Activated naive CD4-positive, alpha-beta T cell treated with anti-CD3 and anti-CD28 coated beads for 36 hours (primary cell): ENCODE measurements at places on chromosomes 6 and 20. TPM values are rescaled to one million over a fixed set of nuclear protein-coding genes. Genes with fewer than 3 reads are reported as not detected.

DNA sequence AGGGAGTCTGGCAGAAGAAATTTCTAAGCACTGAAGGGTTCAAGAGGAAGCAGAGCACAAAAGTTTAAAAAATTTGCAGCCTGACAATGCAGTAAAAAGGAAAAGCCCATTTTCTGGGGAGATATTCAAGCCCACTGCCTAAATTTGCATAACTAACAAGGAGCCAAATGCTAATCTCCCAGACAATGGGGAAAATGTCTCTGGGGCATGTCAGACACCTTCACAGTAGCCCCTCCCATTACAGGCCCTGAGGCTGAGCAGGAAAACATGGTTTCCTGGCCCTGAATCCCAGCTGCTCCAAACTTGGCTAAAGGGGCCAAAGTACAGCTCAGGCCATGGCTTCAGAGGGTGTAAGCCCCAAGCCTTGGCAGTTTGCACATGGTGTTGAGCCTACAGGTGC lies 908.5 kb upstream of the MANEA start:
- DNase-seq: no peak
- H3K4me3 ChIP-seq: no peak overlapping the region
- no peak overlapping the region for H3K27ac ChIP-seq
- no peaks in the 10 kb centered on the region for H3K4me1 ChIP-seq
- no peaks in the 10 kb centered on the region for H3K27me3 ChIP-seq
- H3K36me3 ChIP-seq: no peaks in the 10 kb centered on the region

GRCh38 chr6:110067837-110068591 lies 89.9 kb downstream of the GPR6 start:
- H3K4me3 ChIP-seq: no peak overlapping the region
- peaks cover 11% of the 10 kb centered on the region for H3K27me3 ChIP-seq
- H3K27ac ChIP-seq: no peak overlapping the region
- no peak for DNase-seq

- H3K4me1 ChIP-seq: peaks cover 6% of the 10 kb centered on the region
- no peak overlapping the region for H3K27ac ChIP-seq
- H3K27me3 ChIP-seq: no peaks in the 10 kb centered on the region
- H3K36me3 ChIP-seq: no peaks in the 10 kb centered on the region
Measured at GRCh38 chr20:17652411-17652810, 29.6 kb downstream of the RRBP1 start.

DNA sequence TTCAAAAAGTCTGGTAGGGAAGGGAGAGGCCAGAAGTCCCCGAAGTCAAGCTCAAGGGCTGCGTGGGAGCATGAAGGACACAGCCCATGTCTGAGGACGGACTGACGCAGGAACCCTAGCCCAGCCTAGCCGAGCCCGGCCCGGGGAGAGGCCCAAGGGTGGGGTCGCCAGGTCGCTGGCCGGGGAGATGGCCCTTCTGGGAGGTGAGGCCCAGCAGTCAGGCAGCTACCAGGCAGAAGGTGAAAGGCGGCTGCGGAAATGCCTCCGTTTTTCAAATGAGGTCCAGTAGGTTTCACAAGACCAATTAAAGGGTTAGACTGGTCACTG lies 44.6 kb downstream of the WDR27 start:
- DNase-seq: no peak
- no peak overlapping the region for H3K4me3 ChIP-seq
- H3K36me3 ChIP-seq: peaks cover 17% of the 10 kb centered on the region
- no peak overlapping the region for H3K27ac ChIP-seq
- H3K4me1 ChIP-seq: peaks cover 3% of the 10 kb centered on the region

GRCh38 chr6:137390334-137390733 lies 103.9 kb downstream of the OLIG3 start:
- DNase-seq: peak; percentile 12
- H3K4me1 ChIP-seq: peaks cover 36% of the 10 kb centered on the region

The EDN1 gene
- 0.24 TPM for total RNA-seq

The SIRPB1 gene
- 2.0 TPM for total RNA-seq

GRCh38 chr20:7637184-7637583 lies 303.1 kb downstream of the HAO1 start:
- H3K4me1 ChIP-seq: no peaks in the 10 kb centered on the region
- H3K36me3 ChIP-seq: no peaks in the 10 kb centered on the region
- H3K27ac ChIP-seq: no peak overlapping the region
- no peaks in the 10 kb centered on the region for H3K27me3 ChIP-seq
- H3K4me3 ChIP-seq: no peak overlapping the region
- no peak for DNase-seq

GRCh38 chr6:129630596-129630995 lies 79.4 kb downstream of the ARHGAP18 start:
- H3K27ac ChIP-seq: no peak overlapping the region
- H3K36me3 ChIP-seq: no peaks in the 10 kb centered on the region
- H3K4me1 ChIP-seq: peaks cover 3% of the 10 kb centered on the region
- H3K4me3 ChIP-seq: no peak overlapping the region

- no peaks in the 10 kb centered on the region for H3K27me3 ChIP-seq
- peak overlapping the region; percentile 32 for H3K27ac ChIP-seq
- H3K4me3 ChIP-seq: peak overlapping the region; percentile 2
- H3K4me1 ChIP-seq: peaks cover 43% of the 10 kb centered on the region
- peak; percentile 9 for DNase-seq
Measured at GRCh38 chr6:16657768-16658167, 103.5 kb downstream of the ATXN1 start.

GRCh38 chr20:21113697-21114096 lies 7.5 kb upstream of the LINC00237 start:
- H3K27ac ChIP-seq: no peak overlapping the region
- no peak for DNase-seq
- peaks cover 26% of the 10 kb centered on the region for H3K27me3 ChIP-seq
- H3K4me3 ChIP-seq: no peak overlapping the region

The PPIL6 gene
- 0.19 TPM for total RNA-seq

DNA sequence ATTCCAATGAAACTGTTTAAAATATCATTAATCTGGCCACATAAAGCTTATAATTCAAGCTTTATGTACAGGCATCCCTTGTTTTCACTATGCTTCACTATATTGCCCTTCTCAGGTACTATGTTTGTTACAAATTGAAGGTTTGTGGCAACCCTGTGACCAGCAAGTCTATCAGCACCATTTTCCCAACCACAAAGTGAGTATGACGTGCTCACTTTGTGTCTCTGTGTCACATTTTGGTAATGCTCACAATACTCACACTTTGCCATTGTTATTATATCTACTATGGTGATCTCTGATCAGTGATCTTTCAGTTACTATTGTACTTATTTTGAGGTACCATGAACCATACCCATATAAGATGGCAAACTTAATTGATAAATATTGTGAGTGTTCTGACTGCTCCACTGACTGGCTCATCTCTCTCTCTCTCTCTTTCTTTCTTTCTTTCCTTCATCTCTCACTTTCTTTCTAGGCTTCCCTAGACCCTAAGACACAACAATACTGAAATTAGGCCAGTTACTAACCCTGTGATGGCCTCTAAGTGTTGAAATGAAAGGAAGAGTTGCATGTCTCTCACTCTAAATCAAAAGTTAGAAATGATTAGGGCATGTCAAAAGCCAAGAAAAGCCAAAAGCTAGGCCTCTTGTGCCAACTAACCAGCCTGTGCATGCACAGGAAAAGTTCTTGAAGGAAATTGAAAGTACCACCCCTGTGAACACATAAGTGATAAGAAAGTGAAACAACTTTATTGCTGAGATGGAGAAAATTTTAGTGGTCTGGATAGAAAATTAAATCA lies 227.9 kb downstream of the BCAS1 start:
- peak overlapping the region; percentile 87 for H3K27ac ChIP-seq
- H3K4me1 ChIP-seq: peaks cover 83% of the 10 kb centered on the region
- no peaks in the 10 kb centered on the region for H3K27me3 ChIP-seq

- DNase-seq: no peak
- no peaks in the 10 kb centered on the region for H3K4me1 ChIP-seq
- H3K27me3 ChIP-seq: no peaks in the 10 kb centered on the region
- H3K36me3 ChIP-seq: no peaks in the 10 kb centered on the region
- H3K4me3 ChIP-seq: no peak overlapping the region
Measured at GRCh38 chr6:49054311-49054710, 408.7 kb downstream of the MMUT start.

The RUNX2 gene
- 3.1 TPM for total RNA-seq

The BMP7 gene
- not detected for total RNA-seq

DNA sequence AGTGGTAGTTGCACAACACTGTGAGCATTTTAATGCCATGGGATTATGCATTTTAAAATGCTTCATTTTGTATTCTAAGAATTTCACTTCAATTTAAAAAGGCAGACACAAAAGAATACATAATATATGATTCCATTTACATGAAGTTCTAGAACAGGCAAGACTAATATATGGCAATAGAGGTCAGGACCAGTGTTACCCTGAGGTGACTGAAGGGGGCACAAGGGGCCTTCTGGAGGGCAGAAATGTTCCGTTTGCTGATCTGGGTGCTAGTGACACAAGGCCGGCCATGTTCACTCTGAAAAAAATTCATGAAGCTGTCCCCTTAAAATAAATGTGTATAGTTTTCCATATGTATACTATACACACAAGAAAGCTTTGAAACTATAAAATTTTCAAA lies 28.5 kb downstream of the TASP1 start:
- H3K27me3 ChIP-seq: no peaks in the 10 kb centered on the region
- no peak overlapping the region for H3K4me3 ChIP-seq
- no peaks in the 10 kb centered on the region for H3K4me1 ChIP-seq
- DNase-seq: peak; percentile 7
- H3K36me3 ChIP-seq: peaks cover 16% of the 10 kb centered on the region

DNA sequence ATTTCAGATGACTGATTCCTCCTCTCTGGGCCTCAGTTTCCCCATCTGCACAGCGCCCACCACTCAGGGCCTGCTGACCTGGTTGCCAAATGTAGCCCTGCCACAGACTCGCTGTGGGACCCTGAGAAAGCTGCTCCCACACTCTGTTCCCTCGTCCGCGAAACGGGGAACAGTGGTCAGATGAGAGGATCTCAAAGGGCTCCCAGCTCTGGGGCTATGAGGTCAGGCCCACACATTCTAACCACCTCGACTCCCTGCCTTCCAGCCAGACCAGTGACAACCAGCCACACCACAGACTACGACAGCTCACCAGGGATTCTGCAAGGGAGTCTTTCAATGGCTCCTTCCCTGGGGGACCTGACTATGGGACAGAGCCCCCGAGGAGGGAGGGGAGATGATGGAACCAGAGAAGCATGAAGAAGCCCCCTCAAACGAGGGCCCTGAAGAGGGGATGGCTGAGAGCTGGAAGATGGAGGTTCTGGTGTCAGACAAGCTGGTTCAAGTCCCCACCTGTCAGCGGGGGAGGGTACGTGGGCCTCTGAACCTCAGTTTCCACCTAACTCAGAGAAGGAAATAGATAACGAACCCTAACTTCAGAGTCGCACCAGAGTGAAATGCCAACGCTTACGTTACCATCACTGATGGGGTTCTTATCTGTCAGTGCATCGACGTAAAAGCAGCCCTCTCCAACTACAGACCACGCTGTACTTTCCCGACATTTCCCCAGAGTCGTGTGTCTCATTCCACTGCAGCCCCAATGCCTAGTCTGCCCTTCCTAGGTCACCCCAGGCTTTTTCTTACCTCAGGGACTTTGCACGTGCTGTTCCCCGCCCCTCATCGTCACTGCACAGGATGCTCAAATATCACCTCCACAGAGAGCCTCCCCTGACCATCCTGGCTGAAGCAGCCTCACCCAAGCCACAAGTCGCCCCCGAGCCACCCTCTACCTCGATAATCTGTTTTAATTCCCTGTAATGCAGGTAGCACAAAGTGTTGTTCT lies 60.5 kb downstream of the PREX1 start:
- H3K36me3 ChIP-seq: no peaks in the 10 kb centered on the region
- peak; percentile 31 for DNase-seq
- H3K4me1 ChIP-seq: peaks cover 54% of the 10 kb centered on the region
- H3K27ac ChIP-seq: peak overlapping the region; percentile 76
- H3K4me3 ChIP-seq: no peak overlapping the region

GRCh38 chr6:125046107-125046925 lies 84.1 kb downstream of the RNF217 start:
- H3K27ac ChIP-seq: no peak overlapping the region
- no peaks in the 10 kb centered on the region for H3K36me3 ChIP-seq
- H3K4me1 ChIP-seq: no peaks in the 10 kb centered on the region
- no peak overlapping the region for H3K4me3 ChIP-seq

- no peaks in the 10 kb centered on the region for H3K36me3 ChIP-seq
- DNase-seq: no peak
- H3K4me1 ChIP-seq: peaks cover 12% of the 10 kb centered on the region
- H3K4me3 ChIP-seq: no peak overlapping the region
- no peak overlapping the region for H3K27ac ChIP-seq
Measured at GRCh38 chr6:155623450-155624178, 168.0 kb upstream of the NOX3 start.

- no peaks in the 10 kb centered on the region for H3K4me1 ChIP-seq
- H3K36me3 ChIP-seq: no peaks in the 10 kb centered on the region
- no peaks in the 10 kb centered on the region for H3K27me3 ChIP-seq
- H3K27ac ChIP-seq: no peak overlapping the region
- DNase-seq: no peak
Measured at GRCh38 chr6:3881711-3882421, 32.7 kb downstream of the FAM50B start.

GRCh38 chr20:36308986-36309385 lies 2.8 kb downstream of the DLGAP4 start:
- peaks cover 2% of the 10 kb centered on the region for H3K4me1 ChIP-seq
- H3K4me3 ChIP-seq: no peak overlapping the region
- H3K27me3 ChIP-seq: peaks cover 50% of the 10 kb centered on the region
- no peak for DNase-seq
- no peaks in the 10 kb centered on the region for H3K36me3 ChIP-seq

- no peaks in the 10 kb centered on the region for H3K36me3 ChIP-seq
- DNase-seq: no peak
- H3K27me3 ChIP-seq: no peaks in the 10 kb centered on the region
- no peak overlapping the region for H3K27ac ChIP-seq
Measured at GRCh38 chr6:124870611-124871459, 91.4 kb upstream of the RNF217 start.

GRCh38 chr6:52522151-52522626 lies 54.7 kb downstream of the TRAM2 start:
- H3K4me3 ChIP-seq: no peak overlapping the region
- peaks cover 11% of the 10 kb centered on the region for H3K4me1 ChIP-seq
- H3K27me3 ChIP-seq: no peaks in the 10 kb centered on the region
- no peak for DNase-seq

The WDR27 gene
- total RNA-seq: 37.9 TPM

DNA sequence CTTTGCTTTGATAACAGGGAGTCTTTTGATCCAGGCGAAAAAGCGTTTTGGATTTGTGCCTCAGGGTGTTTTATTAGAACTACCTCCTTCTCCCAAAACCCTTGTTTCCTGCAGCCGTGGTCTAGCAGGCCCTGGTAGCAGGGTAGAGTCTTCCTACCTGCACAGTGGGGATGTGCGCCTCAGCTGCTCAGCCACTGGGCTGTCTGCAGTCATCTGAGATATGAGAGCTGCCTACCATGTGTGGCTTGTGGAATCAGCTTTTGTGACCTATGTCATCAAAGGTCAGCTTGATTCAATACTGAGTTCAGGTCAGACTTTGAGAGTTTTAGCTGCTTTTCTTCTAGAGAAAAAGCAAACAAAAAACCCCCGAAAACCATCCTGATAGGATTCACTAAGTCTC lies 279.5 kb downstream of the CLIC5 start:
- peaks cover 23% of the 10 kb centered on the region for H3K4me1 ChIP-seq
- no peaks in the 10 kb centered on the region for H3K36me3 ChIP-seq
- no peak overlapping the region for H3K27ac ChIP-seq
- no peak for DNase-seq
- H3K27me3 ChIP-seq: peaks cover 27% of the 10 kb centered on the region
- H3K4me3 ChIP-seq: no peak overlapping the region

The BTBD3 gene
- total RNA-seq: 7.2 TPM

GRCh38 chr20:20435453-20435852 lies 67.5 kb downstream of the INSM1 start:
- no peak overlapping the region for H3K27ac ChIP-seq
- H3K4me1 ChIP-seq: no peaks in the 10 kb centered on the region
- peak; percentile 15 for DNase-seq
- no peaks in the 10 kb centered on the region for H3K27me3 ChIP-seq

The C6orf52 gene
- 1.3 TPM for total RNA-seq
